A172 (cell line): ENCODE measurements at places on chromosomes 6 and 20. TPM values are rescaled to one million over a fixed set of nuclear protein-coding genes. Genes with fewer than 3 reads are reported as not detected.

DNA sequence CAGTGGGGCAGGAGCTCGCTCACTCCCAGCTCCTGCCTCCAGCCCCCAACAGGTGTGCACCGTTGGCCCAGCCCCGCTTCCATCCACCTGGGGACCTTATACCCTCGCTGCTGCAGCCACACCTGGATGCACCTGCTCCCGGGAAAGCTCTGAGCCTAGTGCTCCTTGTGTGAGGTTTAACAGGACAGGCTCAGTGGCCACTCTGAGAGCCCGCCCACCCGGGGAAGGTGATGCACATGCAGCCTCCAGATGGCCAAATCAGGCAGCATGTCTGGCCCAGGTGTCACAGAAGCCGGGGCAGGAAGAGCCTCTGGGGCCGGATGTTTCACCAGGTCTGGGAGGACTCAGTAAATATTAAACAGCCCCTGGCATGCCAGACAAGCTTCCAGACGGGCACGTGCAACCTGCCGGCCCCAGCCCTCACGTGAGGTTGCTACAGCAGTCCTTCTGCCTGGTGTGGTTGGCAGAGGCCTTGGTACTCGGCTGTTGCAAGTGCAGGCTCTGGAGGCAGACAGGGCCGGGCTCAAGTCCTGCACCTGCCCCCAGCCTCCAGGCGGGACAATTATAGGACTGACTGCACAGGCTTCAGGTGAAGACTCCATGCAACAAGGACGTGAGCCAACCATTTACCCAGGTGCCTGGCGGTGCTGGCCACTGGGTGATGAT, 66.9 kb downstream of the RIPOR3 start:
- DNase-seq, result no peak

GRCh38 chr20:16113736-16114135, 459.5 kb downstream of the KIF16B start:
- DNase-seq, result no peak

DNA sequence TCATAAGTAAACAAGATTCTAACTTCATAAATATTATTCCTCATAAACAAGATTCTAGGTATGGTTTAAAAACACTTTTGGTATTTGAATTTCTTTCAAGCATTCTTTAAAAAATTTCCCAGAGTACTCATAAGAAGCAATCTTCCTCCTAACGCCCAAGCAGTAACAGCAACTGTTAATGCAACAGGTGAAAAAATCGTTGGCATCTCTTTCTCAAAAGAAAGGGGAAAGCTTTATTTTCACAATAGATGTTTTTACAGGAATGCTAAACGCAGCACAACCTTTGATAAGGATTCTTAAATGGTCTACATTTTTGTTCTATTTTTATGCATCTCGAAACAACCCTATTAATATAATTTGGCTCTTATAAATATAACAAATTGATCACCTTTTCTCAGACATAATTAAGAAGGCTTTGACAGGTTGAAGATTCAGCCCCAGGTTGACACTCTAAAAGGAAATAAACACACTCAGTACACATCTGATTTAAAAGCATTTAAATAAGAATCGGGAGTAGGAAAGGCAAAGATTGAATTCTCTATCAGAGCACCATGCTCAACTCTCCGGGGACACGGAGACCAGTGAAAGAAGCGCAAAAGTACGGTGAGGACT, 634 bp downstream of the AHI1 start:
- DNase-seq, result no peak

DNA sequence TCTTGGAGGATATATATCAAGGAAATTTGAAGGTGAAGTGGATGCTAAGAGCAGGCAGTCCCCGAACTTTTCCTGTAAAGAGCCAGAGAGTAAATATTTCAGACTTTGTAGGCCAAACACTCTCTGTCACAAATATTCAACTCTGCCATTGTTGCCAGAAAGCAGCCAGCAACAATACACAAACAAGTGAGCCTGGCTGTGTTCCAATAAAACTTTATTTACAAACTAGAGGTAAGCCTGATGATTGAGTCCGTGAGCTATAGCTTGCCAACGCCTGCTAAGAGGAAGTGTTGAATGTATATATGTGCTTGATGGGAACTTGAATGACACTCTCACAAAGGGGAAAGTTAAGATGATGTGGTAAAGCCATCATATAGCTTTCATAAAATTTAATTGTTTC, 166.0 kb upstream of the PLN start:
- DNase-seq, result no peak

DNA sequence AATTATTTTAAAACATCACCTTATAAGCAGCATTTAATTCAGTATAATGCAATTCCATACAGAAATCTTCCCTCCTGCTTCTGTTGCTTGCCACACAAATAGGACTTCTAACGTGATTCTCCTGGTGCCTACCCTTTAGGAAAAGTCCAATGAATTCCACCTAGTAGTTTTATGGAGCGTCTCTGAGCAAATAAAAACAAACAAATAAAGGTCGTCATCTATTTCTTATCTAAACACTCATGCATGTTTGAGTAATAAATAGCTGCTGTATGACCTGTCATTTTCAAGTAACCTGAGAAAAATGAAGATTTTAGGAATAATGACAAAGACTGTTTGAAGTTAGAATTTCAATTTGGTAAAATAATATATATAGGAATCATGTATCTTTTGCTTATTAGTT, 102.7 kb downstream of the BMP5 start:
- DNase-seq, result no peak

- no peak for DNase-seq
These were observed 319.1 kb upstream of the QKI start for GRCh38 chr6:163095401-163095800.

- no peak for DNase-seq
These were observed 20.1 kb upstream of the PLEKHG1 start for GRCh38 chr6:150579611-150580010.

- no peak for DNase-seq
These were observed 25.0 kb downstream of the KCNB1 start for GRCh38 chr20:49457444-49457843.

- peak; percentile 21 for DNase-seq
These were observed 59.1 kb upstream of the C20orf144 start for GRCh38 chr20:33602826-33603590.

DNA sequence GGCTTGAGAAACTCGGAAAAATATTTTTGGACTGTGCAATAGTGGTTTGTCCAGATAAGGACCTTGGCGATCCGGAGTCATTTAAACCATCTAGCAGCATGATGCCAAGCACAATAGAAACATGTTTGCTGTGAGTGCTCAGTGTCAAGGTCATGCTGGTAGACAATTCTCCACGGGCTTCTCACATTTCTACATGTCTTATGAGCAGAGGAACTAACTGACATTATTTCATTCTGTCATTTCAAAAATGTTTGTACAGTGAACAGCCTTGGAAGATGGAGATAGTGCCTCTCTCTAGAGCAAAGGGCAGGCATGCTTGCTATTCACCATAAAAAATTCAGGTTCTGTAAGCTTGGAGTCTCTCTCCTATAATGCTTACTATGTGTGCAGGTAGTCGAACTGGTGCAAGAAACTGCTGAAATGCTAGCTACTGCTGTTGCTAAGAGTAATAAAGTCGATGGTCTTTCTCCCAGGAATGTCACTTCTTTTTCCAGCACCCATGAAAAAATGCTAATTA, 25.4 kb upstream of the CCN2 start:
- no peak for DNase-seq

DNA sequence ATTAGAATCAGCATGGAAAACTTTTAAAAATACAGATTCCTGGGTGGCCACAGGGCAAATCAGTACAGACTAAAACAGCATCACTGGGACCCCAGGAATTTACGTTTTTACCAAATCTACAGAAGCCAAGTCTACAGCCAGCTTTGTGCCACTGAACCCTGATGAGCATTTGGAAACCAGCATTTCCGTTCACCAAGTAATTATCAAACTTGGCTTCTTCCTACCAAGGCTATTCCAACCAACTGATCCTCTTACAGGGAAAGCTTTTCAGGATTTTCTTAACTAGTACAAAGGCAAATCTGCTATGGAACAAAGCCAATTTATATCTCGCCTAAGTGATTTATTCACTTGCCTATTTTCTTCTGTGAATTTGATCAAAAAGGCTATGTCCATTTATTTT, 47.0 kb downstream of the PLAGL1 start:
- DNase-seq, result no peak

GRCh38 chr20:36097337-36098151, 57.0 kb upstream of the EPB41L1 start:
- DNase-seq, result peak; percentile 59

DNA sequence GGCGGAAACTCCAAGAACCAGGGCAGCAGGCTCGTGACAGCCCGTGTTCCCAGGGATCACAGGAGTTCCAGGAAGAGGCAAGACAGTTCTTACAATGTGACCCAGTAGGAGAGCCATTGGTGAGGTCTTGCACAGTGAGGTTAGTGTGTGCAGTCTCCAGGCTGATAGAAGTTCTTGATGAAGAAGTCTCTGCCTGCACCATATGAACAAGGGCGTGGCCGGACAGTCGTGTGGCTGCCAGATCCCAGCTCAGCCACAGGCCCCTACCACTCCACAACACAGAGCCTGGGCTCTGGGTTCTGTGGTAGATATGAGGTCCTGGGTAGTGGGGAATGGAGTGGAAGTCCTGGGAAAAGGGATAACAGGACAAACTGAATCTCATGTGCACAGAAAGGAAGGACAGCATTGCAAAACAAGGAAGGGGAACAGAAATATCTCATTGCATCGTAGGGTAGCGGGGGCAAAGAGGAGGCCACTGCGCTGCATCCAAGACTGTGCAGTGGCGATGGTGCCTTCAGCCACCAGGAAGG, 65.2 kb downstream of the STX11 start:
- DNase-seq, result peak; percentile 11

GRCh38 chr20:41317546-41318270, at the start of gene ZHX3:
Gene ZHX3 (minus strand): TSS chr20:41317731. CDS start chr20:41204916, 112,815 bp downstream.
- peak; percentile 93 for DNase-seq

GRCh38 chr6:1313384-1313766, 1.5 kb downstream of the FOXQ1 start:
- DNase-seq, result no peak

GRCh38 chr6:110037726-110038295, 59.7 kb downstream of the GPR6 start:
- DNase-seq, result no peak

The OR12D3 gene
- total RNA-seq, result not detected in 2 replicates

The FKBP1C gene
- 0.10 and 0.41 TPM in 2 replicates for total RNA-seq

The PGBD1 gene
- total RNA-seq, result 9.1 and 12.0 TPM in 2 replicates

The MCCD1 gene
- total RNA-seq, result not detected in 2 replicates

The RGS17 gene
- 2.9 and 6.5 TPM in 2 replicates for total RNA-seq

The OR2H2 gene
- not detected in 2 replicates for total RNA-seq

The APCDD1L gene
- total RNA-seq, result 0.78 and 2.4 TPM in 2 replicates
